ENCODE measurements at places on chromosomes 5 and 9.
A peak's percentile ranks its signal among the peaks of the same experiment; 100 is the strongest.

DNA sequence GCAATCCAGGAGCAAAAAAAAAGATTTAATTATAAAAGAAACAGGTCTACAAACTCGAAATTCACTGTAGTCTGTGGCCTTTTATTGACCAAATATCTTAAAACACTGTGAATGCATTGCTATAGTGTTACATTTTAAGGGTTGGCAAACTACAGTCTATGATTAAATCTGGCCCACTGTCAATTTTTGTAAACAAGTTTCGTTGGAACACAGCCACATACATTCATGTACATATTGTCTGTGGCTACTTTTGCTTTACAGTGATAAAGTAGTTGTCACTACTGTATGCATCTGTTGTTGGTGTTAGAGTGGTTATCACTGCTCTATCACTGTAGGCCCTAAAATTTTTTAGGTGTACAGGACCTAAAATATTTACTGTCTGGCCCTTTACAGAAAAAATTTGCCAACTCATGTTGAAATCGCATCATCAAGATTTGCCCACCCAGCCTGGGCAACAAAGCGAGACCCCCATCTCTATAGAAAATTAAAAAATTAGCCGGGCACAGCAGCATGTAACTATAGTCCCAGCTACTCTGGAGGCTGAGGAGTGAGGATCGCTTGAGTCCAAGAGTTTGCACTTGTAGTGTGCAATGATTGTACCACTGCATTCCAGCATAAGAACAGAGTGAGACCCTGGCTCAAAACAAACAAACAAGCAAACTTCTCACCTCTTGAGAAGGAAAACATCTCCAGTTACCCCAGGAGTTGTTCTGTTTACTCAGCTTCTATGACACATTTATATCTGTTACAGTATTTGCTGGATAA lies 89.0 kb downstream of the ERBIN start:
- DNase-seq = no peak

- no peak for DNase-seq
Observed at GRCh38 chr5:79143684-79144379, 32.2 kb downstream of the BHMT start.

- DNase-seq = no peak
Observed at GRCh38 chr9:99353408-99353807, 131.3 kb downstream of the SEC61B start.

GRCh38 chr9:38619556-38620447 lies 594 bp downstream of the ANKRD18A start:
- peak; percentile 21 for DNase-seq

- DNase-seq = no peak
Observed at GRCh38 chr9:28909526-28909925, 1336.2 kb upstream of the C9orf72 start.
